IMR-90 (cell line): ENCODE measurements at places on chromosomes 1 and 21. TPM values are rescaled to one million over a fixed set of nuclear protein-coding genes. Genes with fewer than 3 reads are reported as not detected.

DNA sequence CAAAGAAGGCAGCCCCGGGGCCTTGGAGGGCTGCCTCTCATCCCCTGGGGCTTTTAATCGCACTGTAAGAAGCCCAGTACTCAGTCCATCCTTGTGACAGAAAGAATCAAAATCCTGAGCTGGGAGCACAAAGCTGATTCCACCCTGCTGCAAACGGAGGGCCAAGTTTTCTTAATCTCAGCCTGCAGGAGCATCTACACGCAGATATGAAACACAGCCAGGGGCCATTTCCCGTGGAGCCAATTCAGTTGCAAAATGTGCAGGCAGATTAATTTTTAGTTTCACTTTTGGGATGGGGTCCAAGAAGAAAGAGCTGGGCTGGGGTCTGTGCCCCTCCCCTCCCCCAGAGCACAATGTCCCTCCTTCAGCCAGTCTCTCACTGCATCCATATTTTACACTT, 4.4 kb downstream of the LYPD8 start:
- DNase-seq: no peak

DNA sequence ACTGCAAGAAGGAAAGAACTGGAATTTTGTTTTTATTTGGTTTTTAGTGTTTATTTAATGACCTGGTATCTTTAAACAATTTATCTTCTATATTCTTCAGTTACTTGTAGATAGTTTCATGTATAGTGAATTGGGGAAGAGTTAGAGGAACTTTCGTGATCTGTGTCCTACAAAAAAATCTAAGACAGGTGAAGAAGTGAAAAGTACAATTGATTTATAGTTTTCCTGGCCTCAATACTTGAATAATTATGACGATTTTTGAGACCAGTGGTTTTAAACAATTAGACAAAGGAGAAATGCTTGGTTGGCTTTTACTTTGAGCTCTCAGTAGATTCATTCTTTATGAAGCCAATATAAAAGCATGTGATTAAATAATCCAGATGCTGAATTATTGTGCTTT, 7.5 kb downstream of the MIER1 start:
- no peak for DNase-seq

- DNase-seq: no peak
Observed at GRCh38 chr1:91697416-91697815, 188.5 kb downstream of the TGFBR3 start.

DNA sequence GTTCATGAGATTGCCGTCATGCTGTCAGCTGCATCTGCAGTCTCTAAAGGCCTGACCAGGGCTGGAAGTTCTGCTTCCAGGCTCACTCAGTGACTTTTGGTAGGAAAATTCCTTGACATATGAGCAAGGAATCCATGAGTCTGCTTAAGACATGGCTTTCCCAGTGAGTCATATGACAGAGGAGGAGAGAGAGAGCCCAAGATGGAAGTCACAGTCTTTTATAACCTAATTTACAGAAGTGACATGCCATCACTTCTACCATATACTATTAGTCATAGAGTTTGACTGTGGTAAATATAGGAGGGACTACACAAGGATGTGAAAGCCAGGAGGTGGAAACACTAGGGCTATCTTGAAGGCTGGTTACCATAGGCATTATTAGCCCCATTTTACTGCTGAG, 115.2 kb downstream of the ROR1 start:
- peak; percentile 96 for DNase-seq

GRCh38 chr1:210598135-210598652, 269.5 kb downstream of the HHAT start:
- peak; percentile 97 for DNase-seq

The TESK2 gene
- total RNA-seq: 0.83 and 0.90 TPM in 2 replicates
